ENCODE measurements at places on chromosomes 16 and 17. TPM values are rescaled to one million over a fixed set of nuclear protein-coding genes. Genes with fewer than 3 reads are reported as not detected.

DNA sequence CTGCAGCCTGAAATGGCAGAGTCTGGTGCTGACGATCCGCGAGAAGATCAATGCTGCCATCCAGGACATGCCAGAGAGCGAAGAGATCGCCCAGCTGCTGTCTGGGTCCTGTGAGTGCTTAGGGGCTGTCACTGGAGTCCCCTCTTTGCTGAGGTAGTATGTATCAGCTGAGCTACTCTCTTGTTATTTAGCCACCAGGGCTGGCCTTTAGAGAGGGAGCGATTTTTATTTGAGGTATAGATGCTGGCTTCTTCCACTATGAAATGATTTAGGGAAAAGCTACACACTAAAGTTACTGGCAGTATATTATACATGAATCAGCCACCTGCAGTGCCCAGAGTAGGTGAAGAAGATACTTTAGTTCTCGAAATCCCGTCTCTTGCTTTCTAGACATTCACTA lies 2.6 kb downstream of the CDK5RAP3 start:
- DNase-seq = no peak

GRCh38 chr17:61325382-61326073 lies 74.1 kb upstream of the TBX2 start:
- DNase-seq = no peak

DNA sequence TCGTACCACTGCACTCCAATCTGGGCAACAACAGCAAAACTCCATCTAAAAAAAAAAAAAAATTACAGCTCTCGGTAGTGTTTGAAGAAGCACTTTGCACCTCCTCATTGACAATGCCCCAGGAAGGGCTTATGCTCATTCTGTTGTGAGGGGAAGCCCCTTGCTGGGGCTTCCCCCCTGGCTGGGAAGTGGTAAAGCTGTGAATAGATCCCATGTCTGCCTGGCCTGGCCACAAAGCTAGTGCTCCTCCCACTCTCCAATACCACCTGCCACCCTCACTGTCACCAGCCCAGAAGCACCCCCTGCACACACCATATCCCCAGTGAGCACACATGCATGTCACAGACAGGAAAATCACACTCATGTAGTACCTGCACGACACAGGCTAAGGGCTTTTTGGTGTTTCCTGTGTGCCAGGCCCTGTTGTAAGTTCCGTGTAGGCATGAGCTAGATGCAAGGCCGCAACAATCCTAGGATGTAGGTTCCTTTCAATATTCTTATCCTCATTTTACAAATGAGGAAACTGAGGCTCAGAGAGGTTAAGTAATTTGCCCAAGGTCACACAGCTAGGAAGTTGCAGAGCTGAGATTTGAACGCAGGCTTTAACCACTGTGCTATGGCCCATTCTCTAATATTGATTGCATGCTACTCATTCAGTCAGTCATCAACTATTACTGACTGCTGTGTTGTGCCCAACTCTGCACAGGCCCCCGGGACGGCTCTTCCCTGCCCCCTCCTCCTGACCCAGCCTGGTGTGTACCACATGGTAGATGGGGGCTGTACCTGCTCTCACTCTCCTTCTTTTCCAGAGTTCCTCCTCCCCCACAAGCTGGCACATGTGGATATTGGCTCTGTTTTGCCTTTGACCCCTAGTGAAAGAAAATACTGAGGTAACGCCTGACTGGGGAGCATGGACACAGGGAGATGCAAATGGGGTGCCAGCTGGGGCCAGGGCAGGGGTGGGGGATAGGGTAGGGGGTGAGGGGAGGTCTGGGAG lies 11.9 kb upstream of the COL1A1 start:
- DNase-seq = no peak

DNA sequence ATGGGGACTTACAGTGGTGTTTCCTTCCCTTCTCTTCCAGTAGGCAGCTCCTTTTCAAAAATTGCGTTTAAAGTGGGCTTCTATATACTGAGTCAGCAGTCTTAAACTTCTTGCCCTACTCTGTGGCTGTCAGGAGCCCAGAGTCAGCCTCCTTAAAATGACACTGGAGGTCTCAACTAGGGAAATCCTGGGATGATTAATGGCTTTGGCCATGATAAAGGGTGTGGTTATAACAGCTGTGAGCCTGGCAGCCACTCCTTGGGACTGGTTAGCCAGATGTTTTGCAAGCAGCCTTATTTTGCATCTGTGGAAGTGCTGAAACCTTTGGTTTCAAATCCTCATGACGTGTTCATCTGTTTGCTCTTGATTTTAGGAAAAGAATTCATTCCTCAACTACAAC lies 25.0 kb downstream of the TAC4 start:
- no peak for DNase-seq

- no peak for DNase-seq
These were observed 30.8 kb downstream of the FOXL1 start for GRCh38 chr16:86609115-86609514.

- DNase-seq = no peak
These were observed 20.7 kb downstream of the TMEM235 start for GRCh38 chr17:78252111-78252634.

DNA sequence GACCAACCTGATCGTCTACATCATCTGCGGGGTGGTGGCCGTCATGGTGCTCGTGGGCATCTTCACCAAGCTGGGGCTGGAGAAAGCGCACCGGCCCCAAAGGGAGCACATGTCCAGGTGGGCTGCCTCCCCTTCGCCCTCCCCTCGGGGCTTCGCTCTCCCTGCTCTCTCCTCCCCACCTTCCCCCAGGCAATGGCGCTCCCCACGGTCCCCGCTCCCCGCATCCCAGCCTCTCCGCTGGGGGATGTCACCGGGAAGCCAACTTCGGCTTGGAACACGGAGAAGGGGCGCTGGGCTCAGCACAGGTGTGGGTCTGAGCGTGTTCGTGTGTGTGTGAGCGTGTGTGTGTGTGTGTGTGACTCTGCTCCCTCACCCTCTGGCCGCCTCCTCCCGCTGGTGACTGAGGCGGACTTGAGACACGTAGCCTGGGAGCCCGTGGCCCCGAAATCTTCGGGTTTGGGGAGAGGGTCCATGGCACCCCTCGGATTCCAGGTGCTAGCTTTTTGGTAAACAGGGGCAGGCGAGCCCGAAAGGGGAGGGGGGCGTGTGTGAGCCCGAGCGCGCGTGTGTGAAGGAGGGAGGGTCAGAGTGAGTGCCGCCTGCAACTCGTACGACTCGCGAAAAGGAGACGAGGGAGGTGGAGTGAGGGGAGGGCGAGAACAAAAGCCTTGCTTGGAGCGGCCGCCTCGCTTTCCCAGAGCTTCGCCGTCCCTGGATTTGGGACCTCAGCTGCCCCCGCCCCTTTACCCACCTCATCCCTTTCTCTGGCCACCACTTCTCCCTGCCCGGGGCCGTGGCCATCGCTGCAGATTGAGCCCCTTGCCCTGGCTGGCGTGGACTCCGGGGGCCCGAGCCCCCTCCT lies 1.3 kb downstream of the SHISA9 start:
- peak; percentile 13 for DNase-seq

GRCh38 chr17:59607817-59608403 lies 11.8 kb upstream of the CLTC start:
- no peak for DNase-seq

Gene CCNF
- 26.5 TPM for total RNA-seq

Gene CHST6
- 7.7 TPM for total RNA-seq

- DNase-seq = no peak
These were observed 31.4 kb downstream of the ANKFN1 start for GRCh38 chr17:56184650-56185049.

GRCh38 chr16:12874186-12874585 lies 27.2 kb upstream of the SHISA9 start:
- no peak for DNase-seq

Gene JUP
- total RNA-seq = 195 TPM

GRCh38 chr16:26269673-26270072 lies 577.9 kb downstream of the HS3ST4 start:
- no peak for DNase-seq

Gene PPP1R27
- not detected for total RNA-seq

- no peak for DNase-seq
These were observed 16.7 kb upstream of the OR1F1 start for GRCh38 chr16:3171181-3171854.

GRCh38 chr16:10752843-10753523 lies 9.3 kb downstream of the NUBP1 start:
- DNase-seq = no peak

Gene SMPD3
- total RNA-seq = 1.7 TPM

Gene FBXW10B
- total RNA-seq = 0.69 TPM

Gene PIRT
- total RNA-seq = not detected

Gene TNFRSF13B
- not detected for total RNA-seq

DNA sequence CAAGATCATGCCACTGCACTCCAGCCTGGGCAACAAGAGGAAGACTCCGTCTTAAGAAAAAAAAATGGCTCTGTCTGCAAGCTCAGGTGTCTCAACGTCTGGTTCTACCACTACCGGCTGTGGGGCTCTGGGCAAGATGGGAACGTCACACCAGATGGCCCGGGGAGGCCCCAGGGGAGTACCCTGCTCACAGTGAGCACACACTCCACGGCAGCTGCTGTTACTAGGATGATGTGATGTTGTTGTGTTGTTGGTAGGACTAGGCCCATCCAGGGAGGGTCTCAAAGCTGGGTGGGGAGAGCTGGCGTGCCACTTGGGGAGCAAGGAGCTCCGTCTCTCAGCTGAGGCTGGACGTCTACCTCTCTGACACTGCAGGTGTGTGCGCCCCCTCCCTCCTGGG lies 9.4 kb upstream of the NPTX1 start:
- DNase-seq = no peak

DNA sequence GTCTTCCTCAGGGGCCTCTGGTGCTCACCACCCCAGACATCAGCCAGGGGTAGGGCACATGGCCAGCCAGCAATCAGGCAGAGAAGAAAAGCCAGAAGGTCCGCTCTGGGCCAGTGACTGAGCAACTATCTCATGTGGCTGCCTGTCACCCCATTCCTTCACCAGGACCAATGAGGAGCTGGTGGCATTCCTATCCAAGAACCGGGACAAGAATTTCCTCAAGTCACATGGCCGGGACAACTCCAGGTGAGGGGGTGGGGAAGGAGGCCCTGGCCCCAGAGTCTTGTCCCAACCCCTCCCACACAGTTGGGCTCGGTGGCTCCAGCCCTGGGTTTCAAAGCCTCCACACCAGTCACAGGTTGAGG lies 9.4 kb downstream of the XYLT2 start:
- DNase-seq = no peak

All from progenitor cell of endocrine pancreas (in vitro differentiated cells).